ENCODE measurements at places on chromosomes 11 and 22. TPM values are rescaled to one million over a fixed set of nuclear protein-coding genes. Genes with fewer than 3 reads are reported as not detected.

DNA sequence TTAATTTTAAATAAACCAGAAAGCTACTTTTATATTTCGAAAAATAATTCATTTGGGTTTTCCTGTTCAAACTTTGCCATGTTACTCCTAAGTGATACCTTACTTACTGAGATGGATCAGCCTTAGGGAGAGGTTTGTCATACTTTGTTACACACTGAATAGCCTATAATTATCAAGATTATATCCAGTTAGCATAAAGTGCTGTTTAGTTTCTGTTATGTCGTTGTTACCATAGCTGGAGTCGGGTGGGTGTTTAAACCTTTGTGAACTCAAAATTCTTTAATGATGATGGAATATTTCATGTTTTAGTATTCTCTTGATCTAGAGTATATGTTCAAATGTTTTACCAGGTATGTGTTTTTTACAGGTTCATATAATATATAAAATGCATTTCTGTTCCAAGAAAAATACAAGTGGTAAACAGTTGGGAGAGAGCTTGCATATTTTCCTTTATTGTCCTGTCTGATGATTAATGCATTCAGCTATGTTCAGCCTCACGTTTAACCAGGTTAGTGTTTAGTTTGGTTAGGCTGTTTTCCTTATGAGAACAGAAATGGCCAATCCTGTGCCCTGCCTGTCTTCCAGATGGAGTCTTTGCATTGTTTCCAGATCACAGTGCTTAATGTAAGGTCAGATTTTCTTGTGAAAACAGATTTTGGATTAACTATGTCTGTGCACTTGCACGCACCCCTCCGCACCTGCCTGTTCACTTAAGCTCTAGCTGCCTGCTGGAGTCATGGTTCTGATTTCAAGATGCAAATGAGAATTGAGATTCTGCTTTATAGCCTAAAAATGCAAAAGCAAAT, 105.6 kb downstream of the ATXN10 start:
- DNase-seq = no peak

DNA sequence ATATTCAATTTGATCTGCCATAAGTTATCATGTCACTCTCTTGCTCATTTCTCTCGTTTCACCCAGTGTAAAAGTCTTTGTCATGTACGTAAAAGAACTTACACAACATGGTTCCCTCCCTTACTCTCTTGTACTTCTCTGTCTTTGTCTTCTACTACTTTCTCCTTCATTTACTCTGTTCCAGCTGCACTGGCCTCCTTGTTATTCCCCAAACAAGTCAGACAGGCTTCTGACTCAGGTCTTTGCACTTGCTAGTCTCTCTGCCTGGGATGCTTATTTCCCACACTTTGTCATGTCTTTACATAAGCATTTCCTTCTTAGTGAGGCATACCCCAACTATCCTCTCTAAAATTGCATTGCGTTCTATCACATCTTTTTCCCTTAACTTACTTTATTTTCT, 117.3 kb downstream of the CYP2R1 start:
- peak; percentile 6 for DNase-seq

DNA sequence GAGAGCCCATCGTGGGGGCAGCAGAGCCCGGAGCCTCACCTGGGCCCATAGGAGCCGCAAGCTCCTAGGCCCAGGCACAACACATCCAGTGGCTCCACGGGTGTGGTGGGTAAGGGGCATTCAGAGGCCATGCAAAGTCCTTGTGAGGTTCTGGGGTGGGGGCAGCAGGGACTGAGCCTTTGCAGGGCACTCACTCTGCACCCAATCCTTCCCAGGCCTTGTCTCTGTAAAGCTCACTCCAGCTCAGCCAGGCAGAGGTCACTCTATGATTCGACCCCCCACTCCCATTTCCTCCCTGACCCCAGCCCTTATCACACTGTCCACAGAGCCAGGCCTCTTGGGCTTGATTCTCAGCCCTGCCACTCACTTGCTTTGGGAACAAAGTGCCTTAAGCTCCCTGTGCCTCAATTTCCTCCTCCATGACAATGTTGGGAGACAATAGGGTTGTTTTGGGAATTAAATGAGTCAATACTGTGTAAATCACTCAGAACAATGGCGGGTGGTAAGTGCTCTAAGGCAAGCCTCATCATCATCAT, 46.6 kb downstream of the LRRC32 start:
- no peak for DNase-seq

- no peak for DNase-seq
These were observed 263.3 kb downstream of the LARGE1 start for GRCh38 chr22:33656808-33657628.

Gene HPX
- 367 TPM for total RNA-seq

Gene CENPM
- 8.1 TPM for total RNA-seq

GRCh38 chr11:106446955-106447354, 369.5 kb downstream of the AASDHPPT start:
- peak; percentile 23 for DNase-seq

Gene GRAP2
- not detected for total RNA-seq

DNA sequence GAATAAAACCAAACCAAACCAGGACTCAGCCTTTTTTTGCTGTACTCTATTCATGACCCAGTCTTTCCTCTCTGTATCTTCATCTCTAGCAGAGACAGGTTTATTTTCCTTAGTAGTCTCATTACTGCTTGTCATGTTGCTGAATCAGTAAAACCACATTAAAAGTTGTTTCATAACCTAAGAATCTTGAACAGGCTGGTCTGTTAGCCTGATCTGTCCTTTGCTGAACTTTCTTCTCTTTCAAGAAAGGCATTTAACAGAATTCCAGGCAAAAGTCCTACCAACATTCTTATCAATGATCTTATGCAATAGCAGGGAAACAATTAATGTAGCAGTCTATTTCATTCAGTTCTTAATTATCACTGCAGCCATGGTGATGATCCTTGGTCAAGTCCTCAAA, 197.7 kb downstream of the CASP12 start:
- peak; percentile 8 for DNase-seq

DNA sequence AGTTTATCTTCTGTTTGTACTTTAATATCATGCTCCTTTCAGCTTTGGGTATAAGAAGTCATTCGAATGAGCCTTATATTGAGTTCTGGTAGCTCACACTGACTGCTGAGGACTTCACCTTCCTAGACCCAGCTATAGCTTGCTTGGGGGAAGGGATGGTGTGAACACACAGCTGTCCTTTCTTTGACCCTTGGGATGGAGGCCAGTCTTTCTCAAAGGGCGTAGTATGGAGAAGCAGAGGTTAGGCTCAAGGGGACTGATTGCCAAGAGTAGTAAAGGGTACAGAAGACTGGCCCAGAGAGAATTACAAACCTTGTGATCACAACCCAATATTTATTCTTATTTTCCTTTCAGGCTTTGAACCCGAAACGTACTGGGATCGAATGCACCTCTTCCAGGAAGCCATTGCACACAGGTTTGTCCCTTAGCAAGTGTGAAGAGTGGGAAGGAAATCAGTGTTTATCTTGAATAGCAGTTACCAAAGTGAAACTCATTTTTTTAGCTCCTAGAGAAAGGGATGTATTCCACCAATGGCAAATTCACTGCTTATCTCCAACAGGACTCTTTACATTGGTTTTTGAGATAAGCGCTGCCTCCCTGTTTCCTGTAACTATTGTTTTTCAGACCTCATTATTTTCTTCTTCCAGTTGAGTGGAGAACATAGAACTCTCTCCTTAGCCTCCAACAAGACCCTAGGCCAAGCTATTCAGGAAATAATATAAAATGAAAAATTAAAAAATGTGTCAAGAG, 42.8 kb upstream of the YWHAH start:
- DNase-seq = no peak

Gene SCGB2A2
- total RNA-seq = not detected

Gene ZBTB3
- total RNA-seq = 7.0 TPM

- no peak for DNase-seq
These were observed 8.1 kb downstream of the MACROD1 start for GRCh38 chr11:64157631-64158394.

DNA sequence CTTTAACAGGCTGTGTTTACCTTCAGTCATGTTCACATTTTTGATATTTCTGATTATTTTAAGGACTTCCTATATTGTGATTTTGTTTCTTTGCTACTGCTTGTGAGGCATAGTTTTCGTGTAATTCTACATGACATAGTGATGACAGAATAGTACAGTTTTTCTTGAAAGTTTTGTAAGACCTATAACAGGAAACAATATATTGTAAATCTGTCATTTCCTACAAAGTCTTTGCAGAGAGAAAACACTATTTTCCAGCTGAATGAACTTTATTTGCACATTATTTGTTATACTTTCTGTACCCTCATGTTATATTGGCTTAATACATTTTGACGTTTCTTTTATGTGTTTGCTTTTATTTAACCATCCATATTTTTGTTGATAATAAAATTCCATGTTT, 191.1 kb downstream of the TMEM135 start:
- no peak for DNase-seq

DNA sequence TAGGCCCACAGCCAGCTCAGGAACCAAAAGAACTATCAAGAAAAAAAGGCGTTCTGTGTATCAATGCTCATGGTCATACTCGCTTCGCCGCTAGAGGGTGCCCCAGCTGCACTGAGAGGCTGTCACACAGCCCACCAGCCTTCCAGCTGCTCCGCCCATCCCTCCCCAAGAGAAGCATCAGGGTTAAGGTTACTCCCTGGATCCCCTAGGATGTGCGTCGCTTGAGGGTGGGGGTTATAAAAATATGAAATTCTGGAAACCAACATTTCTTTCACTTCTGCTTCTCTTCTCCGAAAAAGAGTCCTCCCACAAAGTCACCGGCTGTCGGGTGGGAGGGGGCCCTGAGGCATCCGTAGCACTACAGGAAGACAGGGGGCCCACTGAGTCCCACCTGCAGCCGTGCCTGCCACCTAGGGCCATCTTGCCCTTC, 1.7 kb downstream of the CBX6 start:
- peak; percentile 94 for DNase-seq

- DNase-seq = no peak
These were observed 157.3 kb downstream of the SWAP70 start for GRCh38 chr11:9821008-9821752.

- no peak for DNase-seq
These were observed 173.5 kb downstream of the TRIM29 start for GRCh38 chr11:119964136-119965025.

Gene P2RX3
- 0.16 TPM for total RNA-seq

DNA sequence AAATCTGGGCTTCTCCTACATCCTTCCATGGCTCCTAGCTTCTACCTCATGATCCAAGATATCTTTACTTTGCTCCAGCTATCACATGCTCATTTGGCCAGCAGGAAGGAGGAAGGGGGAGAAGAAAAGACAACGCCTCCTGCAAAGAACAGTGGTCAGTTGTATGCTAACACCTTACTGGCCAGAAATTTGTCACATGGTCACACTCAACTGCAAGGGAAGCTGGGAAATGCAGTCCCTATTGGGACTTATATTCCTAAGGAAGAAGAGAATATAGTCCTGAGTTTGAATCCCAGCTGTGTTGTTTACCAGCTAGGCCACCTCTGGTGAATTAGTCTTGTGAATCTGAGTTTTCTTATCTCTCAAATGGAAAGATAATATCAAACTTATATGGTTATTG, 272.0 kb downstream of the BLID start:
- no peak for DNase-seq

Gene RFPL3
- total RNA-seq = not detected

DNA sequence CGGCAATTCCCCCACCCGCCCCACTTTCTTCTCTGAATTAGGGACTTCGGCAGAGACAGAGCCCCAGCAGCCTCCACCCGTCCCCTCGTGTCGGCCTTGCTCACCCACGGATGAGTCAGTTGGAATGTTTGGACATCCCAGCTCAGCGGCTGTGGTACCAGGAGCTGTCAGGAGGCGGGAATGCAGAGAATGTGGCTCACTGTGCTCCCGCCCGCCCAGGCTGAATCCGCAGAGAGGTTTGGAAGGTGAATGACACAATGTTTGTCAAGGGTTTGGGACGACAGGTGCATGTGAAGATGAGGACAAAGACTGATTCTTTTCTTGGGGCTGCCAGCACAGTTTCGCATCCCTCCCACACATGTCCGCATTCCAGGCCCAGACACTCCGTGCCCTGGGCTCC, 39.6 kb downstream of the LIF start:
- peak; percentile 87 for DNase-seq

DNA sequence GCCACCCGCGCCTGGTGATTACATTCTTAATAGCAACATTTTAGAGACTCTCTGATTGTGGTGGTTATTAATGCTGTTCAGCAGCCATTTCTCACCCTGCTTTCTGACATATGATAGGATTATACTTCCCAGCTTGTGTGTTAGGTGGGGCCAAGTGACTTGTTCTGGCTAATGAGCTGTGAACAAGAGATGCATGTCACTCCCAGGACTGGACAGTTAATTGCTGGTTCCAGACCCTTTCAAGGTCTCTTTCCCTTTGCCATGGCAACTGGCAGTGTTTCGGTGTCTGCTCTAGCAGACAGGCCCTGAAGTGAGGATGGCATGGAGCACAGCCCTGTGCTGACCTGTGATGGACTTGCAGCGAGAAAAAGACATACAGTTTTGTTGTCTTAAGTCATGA, 8.9 kb upstream of the PTPRJ start:
- DNase-seq = no peak

Gene KDELR3
- total RNA-seq = 98.9 TPM

Gene INPP5J
- total RNA-seq = 3.5 TPM

GRCh38 chr11:69947059-69947792, 128.0 kb upstream of the FGF3 start:
- DNase-seq = no peak

GRCh38 chr22:39628563-39629080, 58.1 kb downstream of the CACNA1I start:
- no peak for DNase-seq

Gene RIC3
- total RNA-seq = 2.8 TPM

Gene OR52E4
- not detected for total RNA-seq

DNA sequence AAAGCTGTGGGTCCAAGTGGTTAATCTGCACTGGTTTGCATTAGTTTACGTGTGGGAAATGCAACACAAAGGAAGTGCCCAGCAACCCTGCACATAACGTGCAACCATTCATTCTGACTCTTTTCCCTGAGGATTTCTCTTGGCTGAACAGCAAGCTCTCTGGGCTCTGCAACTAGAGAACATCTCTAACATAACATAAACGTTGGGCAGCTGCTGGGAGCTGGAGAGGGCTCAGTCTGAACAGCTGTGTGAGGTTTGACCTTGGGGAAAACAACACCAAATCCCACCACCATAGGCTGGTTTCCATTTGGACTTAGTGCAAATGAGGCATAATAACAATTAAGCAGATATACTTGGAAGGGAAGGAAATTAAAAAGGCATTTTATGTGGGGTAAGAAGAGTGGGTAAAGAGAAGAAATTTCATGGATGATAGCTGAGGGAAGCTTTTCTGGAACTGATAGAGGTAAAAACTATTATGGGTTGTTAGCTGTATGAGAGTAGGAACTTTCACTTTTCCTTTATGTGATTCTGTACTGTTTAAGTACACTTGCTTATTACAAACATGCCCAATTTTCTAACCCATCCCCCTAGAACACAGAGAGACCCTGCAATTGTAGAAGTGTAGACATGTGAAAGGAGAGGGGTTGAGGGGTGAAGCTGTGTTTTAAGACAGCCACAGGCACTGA, 76.2 kb downstream of the SNX19 start:
- DNase-seq = no peak

DNA sequence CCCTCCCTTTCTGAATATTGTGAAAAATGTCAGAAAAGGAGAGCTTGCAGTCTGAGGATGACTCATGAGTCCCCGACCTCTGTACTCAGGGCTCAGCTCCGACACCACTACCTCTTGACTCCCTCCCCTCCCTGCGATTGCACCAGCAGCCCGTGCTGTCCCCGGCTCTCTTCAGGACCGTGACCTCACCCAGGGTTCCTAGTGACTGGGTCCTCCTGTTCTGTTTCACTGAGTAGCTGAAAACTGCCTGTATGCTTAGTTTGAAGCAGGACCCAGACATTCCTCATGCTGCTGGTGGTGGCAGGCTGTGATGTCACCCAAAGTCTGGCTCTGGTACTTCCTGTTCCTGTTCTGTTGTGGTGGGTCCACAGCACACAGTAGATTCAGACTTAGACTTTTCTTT, 11.7 kb downstream of the PHRF1 start:
- peak; percentile 93 for DNase-seq

Gene PARVB
- total RNA-seq = 10.2 TPM
